ENCODE measurements at places on chromosomes 7 and 10.

DNA sequence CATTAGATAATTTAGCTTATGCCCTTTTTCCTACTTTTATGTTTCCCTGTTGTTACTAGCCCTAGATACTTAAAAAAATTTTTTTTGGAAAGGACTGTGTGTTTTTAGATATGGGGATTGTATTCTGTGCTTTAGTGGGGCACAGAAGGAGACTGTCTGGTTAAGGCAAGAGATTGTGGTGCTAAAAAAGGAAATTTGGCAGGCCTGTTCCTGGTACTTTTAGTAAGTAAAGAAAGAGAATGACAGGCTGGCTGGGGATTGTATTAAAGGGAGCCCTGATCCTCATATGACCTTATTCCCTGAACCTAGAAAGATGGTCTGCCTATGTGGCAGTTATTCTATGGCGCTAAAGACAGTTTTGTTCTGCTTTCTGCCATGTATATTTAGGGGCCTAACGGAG, 74.8 kb downstream of the AUTS2 start:
- no peak for DNase-seq

DNA sequence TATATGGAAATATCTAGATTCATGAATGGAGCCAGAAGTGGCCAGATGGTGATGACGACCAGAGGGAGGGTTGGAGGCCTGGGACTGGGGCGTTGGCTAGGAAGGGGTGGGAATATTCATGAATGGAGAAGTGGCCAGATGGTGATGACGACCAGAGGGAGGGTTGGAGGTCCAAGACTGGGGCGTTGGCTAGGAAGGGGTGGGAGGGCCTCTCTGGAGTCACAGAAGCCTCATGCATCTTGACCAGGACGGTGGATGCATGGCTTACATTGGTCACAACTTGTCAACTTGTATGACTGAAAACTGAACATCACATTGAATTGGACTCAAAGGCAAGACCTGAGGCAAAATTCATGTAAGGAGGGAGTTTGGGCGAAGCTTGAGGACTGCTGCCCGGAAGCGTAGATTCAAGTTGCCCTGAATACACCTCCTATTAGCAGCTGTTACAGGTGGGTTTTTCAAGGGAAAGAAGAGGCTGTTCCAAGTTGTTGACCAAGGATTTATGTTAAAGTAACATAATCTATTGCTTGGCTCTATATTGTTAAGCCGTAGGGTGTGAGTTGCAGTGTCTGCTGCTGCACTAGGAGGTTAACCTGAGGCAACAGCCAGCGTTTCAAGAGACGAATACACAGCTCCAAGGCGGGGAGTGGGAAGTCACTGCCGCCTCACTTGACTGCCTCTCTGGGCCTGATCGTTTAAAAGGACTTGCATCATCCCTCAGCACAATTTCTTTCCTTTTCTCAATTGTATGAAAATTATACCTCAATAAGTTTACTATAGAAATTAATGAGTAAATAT, 55.1 kb upstream of the FAM20C start:
- no peak for DNase-seq

DNA sequence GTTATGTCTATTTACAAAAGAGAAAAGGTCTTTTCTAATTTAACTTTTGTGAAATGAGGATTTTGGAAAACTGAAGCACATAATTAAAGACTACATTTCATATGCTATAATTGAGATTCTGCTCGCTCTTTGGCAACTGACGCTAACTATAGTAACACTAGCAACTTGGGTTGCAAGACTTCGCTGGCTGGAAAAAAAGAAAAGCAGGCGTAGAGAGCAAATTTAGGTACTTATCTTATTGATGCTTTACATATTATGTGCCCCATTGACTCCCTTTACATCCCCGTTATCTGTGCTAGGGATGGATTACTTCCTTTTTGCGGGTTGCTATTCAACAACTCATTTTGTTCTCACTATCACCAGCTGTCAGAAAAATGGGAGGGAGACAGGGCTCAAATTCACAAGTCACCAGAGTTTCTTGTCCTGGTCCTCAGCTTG, 10.5 kb downstream of the SEMA3C start:
- no peak for DNase-seq

GRCh38 chr7:122736183-122736582, 33.5 kb upstream of the RNF148 start:
- no peak for DNase-seq

- no peak for DNase-seq
These were observed 124.3 kb upstream of the MACROH2A2 start for GRCh38 chr10:69928339-69928738.
